NAMALWA (cell line): ENCODE measurements at places on chromosomes 16 and 17.

- DNase-seq: no peak
These were observed at the start of gene ASPA for GRCh38 chr17:3475812-3476610. TSS of gene ASPA (plus strand) at chr17:3475997. CDS start at chr17:3476160, 163 bp downstream.

DNA sequence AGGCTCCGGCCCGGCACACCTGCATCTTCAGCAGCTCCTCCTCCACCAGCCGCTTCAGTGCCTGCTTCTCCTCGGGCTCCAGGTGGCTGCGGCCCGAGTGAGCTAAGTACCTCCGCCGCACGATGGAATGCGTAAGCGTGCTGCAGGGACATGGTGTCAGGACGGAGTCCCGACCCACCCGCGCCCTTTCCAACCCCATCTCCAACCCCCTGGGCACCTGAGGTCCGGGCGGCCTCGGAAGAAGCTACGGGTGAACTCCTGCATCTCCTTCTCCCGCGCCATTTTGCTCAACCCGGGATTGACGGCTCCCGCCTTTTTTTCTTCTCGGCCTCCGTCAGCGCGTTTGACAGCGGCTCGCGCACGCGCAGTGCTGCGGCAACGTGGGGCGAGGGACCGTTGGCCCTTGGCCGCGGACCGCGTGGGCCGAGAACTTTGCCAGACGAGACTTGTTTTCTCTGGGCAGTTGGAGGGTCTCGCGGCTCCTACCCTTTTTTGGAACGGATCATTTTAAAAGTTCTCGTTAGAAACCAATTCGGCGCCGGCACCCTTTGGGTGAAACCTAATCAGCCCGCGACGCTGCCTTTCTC lies at the start of gene HIRIP3:
Gene HIRIP3 (minus strand): TSS at position 294 of the 587 bp plus-strand sequence. CDS start 12 bp downstream, at position 282.
- peak; percentile 95 for DNase-seq

DNA sequence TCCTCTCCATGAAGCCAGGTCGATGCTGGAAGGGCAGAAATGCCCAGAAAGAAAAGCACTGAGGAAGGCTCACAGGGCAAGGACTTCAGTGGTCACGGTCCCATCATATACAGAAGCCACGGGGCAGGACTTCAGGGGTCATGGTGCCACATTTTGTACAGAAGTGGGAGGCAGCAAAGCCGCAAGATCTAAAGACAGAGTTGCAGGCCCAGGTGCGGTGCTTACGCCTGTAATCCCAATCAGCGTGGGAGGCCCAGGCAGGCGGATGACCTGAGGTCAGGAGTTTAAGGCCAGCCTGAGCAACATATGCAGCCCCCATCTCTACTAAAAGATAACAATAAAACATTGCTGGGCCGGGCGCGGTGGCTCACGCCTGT lies 96.0 kb downstream of the NXN start:
- no peak for DNase-seq

GRCh38 chr17:27413792-27414191 lies 42.5 kb upstream of the KSR1 start:
- peak; percentile 15 for DNase-seq

DNA sequence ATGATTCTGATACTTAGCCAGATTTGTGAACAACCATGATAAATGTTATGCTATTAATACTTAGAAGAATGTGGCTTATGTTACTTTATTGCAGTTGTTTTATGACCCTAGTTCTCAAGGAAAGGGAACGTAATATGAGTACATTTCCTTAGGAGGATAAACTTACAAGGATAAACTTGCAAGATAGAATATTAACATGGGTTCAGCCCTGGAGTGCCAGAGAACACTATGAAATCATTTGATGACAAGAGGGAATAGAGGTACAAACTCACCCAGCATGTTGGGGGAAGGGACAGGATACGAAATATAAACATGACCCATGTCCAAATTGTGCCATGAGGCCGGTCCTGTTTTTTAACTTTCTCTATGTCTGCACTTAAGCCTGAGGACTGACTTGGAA lies 13.0 kb upstream of the ABCA5 start:
- no peak for DNase-seq

- no peak for DNase-seq
These were observed 10.8 kb upstream of the SECTM1 start for GRCh38 chr17:82344175-82344907.

- DNase-seq: peak; percentile 50
These were observed 72.8 kb upstream of the MED9 start for GRCh38 chr17:17403899-17404576.

- no peak for DNase-seq
These were observed 23.1 kb downstream of the ABCC12 start for GRCh38 chr16:48132696-48133095.

GRCh38 chr17:42843358-42843934 lies 934 bp upstream of the AOC2 start:
- DNase-seq: peak; percentile 43

DNA sequence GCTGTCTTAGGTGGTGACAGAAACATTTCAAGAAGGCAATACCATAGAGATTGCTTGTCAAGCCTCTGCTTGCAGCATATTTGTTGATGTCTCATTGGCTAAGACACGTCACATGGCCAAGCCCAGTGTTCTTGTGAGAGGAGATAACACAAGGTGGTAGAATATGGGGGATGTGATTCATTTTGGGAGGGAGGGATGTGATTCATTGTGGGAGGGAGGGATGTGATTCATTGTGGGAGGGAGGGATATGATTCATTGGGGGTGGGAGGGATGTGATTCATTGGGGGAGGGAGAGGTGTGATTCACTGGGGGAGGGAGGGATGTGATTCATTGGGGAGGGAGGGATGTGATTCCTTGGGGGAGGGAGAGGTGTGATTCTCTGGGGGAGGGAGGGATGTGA lies 470.5 kb upstream of the SALL1 start:
- DNase-seq: no peak

DNA sequence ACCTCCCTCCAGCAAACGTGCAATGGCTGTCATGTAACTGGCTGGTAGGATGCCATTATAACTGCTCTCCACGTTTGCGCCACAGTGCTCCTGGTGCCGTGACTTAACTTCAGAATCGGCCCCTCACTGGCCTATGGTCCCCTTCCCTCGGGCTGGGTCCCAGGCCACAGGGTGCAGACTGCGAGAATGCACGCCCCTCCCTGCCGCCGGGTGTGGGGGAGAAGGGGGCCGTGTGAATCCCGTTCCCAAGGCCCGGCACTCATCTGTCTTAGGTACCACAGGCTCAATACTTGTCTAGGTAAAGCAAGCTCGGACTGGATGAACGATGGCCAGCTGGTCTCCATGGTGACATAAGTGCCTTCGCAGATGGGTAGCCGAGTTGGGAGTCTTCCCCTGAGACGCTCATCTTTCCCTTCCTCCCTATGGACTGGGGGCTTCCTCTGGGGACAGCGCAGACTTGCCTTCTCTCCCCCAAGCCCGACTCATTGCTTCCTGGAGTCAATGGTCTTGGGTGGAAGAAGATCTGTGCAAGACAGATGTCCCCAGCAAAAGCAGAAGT lies 37.8 kb downstream of the TIMM22 start:
- DNase-seq: no peak

- no peak for DNase-seq
These were observed 10.3 kb downstream of the CCL18 start for GRCh38 chr17:36074365-36074764.

GRCh38 chr17:72113751-72114150 lies 7.1 kb upstream of the SOX9 start:
- no peak for DNase-seq

DNA sequence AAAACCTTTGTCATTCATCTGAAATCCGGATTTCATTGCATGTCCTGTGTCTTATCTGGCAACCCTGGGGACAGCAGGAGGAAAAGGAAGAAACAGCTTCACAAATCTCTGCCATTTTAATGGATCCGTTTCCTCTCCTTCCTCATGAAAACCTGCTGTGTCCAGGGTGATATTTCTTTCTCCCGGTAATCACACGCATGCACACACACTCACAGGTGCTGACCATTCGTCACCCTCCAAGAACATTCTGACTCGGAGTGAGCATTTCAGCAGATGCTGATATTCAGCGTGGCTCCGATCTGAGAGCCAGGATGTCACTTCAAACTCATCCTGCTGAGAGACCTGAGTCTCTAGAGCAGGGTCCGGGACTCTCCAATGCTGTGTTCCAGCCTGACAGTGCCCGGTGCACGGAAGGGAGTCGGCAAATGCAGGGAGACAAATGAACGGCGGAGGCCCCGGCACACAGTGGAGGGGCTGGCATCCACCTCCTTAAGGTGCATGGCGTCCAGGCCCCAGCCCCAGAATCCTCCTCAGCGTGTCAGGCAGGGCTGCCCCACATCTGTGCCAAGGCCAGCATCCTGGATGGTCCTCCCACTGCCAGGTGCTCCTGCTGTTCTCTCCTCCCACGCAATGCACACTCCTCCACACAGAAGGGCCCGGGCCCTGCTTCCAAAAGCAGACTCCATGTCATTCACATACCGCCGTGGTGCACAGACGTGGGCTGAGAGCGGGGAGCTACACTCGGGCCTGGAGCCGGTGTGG lies 70.7 kb downstream of the RBFOX3 start:
- DNase-seq: no peak

DNA sequence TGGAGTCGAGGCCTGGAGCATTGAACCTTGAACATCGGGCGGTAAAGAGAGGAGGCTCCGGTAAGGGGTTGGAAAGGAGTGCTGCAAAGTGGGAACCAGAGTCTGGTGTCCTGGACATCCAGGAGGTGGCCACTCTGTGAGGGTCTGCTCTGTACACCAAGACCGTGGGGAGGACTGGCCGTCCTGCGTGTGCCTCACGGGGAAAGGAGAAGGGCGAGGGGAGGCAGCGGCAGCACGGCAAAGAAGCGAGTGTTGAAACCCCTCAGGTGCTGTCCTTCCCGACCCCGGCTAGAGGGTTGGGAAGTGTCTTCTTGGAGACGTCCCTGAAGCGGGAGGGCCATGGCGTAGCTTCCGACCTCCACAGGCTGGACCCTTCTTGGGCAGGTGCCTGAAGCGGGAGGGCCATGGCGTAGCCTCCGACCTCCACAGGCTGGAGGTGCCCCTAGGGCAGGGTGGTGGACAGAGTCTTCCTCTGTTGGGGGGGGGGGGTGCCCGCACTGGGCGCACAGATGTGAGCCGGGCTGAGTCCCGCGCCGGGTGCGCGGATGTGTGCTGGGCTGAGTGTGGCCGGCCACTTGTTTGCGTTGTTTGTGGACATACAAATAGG lies 42.0 kb downstream of the FOXK2 start:
- no peak for DNase-seq

DNA sequence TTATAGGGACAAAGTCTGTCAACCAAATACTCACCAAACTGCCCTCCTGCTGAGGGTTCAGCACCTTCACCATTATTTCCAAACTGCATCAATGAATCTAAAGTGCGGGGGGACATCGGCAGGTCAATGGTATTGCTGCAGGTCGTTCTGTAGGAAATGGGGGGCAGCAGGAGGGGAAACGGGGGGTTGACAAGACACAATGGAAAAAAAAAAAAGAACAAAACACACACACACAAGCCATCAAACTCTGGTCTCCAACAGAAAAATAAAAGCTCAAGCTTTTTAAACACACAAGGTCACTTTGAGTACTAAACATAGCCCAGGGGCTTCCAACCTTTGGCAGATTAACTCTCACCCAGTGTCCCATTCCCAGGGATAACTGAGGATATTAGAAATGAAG lies 28.5 kb downstream of the STAT5A start:
- no peak for DNase-seq

- no peak for DNase-seq
These were observed 17.3 kb downstream of the CDR2 start for GRCh38 chr16:22356930-22357634.

- no peak for DNase-seq
These were observed 14.6 kb downstream of the CCDC57 start for GRCh38 chr17:82198092-82198491.

- no peak for DNase-seq
These were observed 400.0 kb downstream of the SOX9 start for GRCh38 chr17:72520665-72521303.

DNA sequence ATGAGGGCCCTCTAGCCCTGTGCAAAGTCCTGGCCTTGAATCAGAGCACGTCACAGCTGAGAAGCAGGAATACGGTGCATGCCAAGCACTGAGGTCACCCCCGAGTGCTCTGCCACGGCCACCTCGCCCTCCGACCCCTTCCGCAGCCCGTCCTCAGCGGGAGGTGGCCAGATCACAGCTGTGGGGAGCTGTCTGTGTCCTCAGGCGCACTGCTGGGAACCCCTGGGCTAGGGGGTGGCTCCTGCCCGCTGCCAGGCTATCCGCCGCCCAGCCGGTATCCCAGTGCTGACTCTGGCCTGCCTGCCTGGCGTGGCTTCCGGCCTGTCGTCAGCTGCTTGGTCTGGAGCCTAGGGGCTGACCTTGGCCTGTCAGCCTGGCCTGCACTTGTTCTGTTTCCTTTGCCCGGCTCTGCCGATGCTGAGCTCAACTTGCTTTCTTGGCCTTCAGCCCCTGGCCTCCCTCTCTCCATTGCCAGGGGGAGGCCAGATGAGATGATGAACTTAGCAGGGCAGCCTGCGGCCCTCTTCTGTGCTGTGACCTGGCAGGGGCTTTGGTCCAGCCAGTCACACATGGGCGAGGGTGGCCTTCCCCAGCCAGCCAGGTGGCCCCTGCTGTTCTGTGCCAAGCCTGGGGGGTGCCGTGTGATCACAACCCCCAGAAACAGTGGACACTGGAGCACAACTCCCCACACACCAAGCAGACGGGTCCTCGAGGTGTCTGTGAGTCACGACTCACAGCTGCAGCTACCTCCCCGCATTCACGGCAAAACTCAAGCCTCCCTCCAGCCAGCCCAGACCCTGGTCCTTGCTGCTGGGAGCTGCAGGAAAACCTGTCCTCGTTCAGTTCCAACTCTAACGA lies 77.3 kb downstream of the ZDHHC7 start:
- no peak for DNase-seq

GRCh38 chr17:44293509-44294226 lies 14.7 kb upstream of the RUNDC3A start:
- DNase-seq: no peak

GRCh38 chr17:10033449-10033848 lies 128.4 kb upstream of the RCVRN start:
- DNase-seq: peak; percentile 82

DNA sequence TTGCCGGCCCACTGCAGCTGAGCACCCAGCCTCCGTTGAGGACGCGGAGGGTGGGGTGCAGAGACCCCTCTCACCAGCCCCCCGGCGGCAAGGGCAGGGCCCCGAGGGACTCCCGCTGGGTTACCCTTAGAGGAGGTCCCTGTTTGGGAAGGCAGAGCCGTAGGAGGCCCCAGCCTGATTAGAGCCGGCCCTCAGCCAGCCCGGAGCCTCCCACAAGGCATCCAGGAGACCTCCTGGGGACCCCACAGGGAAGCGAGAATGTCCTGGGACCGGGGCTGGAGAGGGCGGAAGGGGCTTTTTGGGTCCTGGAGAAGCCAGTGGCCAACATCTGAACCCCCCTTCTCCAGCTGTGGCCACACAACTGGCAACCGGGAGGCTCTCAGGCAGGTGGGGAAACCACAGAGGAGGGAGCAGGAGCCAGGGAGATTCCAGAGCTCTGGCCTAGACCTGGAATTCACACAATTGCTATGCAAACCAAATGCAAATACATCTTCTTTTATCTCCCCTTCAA lies 21.7 kb upstream of the SP6 start:
- DNase-seq: no peak

GRCh38 chr16:57051696-57052228 lies 40.6 kb upstream of the CPNE2 start:
- no peak for DNase-seq

GRCh38 chr17:77434136-77435114 lies 293.7 kb downstream of the SEC14L1 start:
- DNase-seq: no peak
